AML-193 (cell line): ENCODE measurements at places on chromosomes 6 and 20.

DNA sequence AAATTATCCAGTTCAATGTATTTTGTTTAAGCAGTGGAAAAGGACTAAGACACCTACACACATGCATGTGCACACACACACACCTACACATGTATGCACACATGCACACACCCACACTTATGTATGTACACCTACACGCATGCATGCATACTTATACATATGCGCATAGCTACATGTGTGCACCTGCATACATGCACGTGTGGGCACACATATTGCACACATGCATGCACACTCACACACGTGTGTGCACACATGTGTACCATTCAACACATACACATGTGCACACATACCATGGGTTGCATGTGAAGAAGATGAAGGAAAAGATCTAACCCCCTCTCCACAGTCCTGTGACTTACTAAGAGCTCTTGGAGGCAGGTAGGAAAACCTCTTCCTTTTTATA, 122.0 kb upstream of the MAFB start:
- no peak for DNase-seq

DNA sequence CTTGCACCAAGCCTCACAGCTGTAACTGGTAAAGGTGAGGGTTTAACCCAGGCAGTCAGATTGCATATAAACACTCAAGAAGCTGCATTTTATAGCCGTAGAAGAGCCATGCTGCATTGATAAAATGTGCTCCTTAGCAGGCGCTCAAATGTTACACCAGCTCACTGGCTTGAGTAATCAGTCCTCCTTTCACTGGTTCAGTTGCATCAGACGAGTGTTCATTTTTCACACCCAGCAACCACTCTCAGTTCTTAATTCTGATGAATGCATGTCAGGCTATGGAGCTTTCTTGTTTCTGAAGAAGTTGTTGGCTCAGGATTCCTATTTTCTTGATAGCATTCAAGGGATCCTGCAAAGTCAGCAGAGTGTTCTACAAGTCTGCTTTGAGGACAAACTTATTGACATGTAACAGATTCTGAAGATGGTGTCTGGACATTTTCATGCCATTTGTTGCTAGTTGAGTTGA, 198.3 kb downstream of the PLCB1 start:
- DNase-seq: peak; percentile 59

GRCh38 chr6:41161380-41161779, 1.5 kb downstream of the TREM2 start:
- DNase-seq: no peak

DNA sequence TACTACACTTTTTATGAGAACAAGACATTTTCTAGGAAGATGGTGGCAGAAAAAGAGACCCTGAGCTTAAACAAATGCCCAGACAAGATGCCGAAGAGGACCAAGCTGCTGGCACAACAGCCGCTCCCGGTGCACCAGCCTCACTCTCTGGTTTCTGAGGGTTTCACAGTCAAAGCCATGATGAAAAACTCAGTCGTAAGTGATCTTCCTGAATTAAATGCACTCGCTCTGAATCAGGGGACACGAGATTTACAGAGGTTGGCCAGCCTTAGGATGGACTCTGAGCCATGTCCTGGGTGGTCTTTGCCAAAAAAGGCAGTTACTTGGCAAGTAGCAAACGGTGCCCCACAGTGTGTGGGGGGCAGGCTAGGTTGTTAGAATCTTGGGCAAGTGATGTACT, 423 bp downstream of the PACRG start:
- no peak for DNase-seq

DNA sequence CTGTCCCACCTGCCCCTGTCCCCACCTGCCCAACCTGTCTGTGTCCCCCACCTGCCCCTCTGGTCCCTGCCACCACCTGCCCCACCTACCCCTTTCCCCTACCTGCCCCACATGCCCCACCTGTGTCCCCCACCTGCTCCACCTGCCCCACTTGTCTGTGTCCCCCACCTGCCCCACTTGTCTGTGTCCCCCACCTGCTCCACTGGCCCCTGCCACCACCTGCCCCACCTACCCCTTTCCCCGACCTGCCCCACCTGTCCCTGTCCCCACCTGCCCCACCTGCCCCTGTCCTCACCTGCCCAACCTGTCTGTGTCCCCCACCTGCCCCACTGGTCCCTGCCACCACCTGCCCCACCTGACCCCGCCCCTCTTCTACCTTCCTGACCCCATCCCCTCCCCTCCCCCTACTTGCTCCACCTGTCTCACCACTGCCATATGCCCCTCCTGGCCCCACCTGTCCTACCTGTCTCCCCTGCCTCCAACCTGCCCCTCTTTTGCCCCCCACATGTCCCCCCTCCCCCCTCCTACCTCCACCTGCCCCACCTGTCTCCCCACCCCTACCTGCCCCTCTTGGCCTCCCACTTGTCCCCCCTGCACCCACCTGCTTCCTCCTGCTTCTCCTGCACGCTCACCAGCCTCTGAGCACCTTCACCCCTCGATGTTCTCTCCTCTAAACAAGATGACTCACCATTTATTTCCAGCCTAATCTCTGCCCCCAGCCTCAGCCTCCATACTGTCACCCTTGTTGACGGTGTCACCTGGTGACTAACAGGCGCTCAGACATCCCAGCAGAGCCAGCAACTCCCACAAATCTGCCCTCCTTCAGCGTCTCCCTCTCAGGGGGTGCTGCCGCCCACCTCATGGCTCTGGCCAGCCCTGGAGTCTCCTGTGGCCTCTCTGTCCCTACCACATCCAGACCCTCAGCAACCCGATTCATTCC, 5.6 kb upstream of the MYT1 start:
- DNase-seq: no peak

DNA sequence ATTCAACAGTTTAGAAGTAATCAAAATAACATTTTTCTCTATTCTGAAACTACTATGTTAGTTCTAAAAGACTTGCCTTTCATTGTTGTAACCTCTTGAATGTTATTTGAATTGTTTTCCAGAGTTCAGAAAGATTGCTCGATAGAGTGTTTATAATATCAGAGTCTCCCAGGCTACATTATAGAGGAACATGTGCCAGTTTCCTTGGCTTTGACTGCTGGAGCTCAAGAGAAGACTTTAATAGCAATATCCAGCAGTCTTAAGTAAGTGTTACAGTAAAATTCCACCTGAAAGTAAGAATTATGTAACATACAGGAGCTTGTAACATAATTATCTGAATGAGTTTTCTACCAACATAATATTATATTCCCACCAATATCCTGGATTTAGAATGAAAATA, 991.8 kb upstream of the ADGRB3 start:
- DNase-seq: no peak

- DNase-seq: no peak
Observed at GRCh38 chr6:161435748-161436070, 161.8 kb upstream of the AGPAT4 start.

- DNase-seq: no peak
Observed at GRCh38 chr6:142361345-142361744, 59.5 kb downstream of the ADGRG6 start.

DNA sequence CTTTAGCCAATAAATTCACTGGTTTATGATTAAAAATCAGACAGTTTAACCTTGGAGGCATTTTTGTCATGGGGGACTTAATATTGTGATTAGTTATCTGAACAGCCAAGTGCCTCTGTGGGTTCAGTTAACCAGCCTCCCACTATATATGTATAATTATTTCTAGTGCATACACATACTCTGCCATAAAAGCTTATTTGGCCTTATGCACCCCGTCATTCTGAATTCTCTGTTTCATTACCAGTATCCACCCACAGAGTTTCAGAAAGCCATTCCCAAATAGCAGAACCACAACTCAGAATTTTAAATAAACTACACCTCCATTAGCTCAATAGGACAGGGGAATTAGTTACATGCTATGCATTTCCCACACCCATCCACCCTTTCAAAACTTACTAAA, 279.7 kb downstream of the ZFAND3 start:
- DNase-seq: no peak

DNA sequence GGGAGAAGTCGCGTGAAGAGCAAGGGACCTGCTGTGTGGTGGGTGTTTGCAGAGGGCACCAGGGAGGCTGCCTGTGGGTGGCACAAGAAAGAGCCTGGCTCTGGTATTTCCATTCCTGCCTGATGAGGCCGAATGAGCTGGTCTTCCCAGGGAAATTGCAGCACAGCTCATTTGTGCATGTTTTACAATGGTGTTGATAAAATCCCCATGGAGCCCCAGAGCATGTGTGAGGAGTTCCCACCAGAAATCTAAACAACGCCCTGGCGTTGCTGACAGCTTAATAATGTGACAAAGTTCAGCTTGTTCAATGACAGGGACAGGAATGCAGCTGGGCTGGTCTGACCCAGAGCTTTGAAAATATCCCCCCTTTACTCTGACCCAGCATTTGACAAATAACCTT, 135.5 kb downstream of the CLIC5 start:
- no peak for DNase-seq

DNA sequence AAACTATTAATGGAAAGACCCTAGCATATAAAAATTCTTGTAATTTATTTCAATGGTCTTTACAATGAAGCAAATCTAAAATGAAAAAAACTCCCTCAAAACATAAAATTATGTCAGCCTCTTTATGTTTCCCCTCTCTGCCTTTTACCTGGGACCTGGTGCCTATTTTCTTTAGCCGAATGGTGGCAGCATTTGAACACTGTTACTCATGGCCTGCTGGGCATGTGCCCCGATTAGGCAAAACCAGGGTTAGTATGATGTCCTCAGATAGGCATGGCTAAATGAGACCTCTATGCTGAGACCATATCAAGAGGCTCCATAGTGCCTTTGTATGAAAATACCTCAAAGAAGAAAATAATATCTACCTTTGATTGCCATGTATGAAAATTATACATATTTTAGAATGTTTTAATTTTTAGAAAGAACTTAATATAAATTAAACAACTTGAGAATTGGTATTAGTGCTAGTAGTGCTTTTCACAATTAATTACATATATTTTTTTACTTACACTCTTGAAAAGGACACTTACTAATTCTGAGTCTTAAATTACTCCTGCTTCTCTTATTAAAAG, 22.5 kb upstream of the C6orf58 start:
- DNase-seq: peak; percentile 41

GRCh38 chr6:14622085-14622484, 504.5 kb downstream of the CD83 start:
- no peak for DNase-seq

DNA sequence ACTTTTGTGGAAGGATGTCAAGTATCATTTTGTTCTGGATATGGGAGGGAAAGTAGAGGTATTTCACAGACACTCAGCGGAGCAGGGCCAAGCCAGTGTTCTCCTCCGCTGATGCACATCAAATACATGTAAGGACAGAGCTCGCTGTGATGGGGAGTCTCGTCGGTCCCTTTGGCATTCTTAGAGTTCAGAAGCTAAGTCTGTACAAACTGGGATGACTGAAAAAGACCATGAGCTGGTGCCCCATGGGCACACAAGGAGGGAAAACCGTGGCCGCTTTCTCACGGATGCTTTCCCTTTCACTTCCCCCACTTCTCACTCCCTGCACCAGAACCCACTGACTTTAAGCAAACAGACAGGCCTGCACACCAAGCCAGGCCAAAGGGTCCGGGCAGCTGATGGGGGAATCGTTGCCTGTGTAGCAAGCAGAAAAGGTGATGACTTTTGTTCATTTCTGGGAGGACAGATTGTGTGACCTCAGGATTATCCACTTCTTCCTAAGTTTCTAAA, 27.7 kb upstream of the MPC1 start:
- no peak for DNase-seq

DNA sequence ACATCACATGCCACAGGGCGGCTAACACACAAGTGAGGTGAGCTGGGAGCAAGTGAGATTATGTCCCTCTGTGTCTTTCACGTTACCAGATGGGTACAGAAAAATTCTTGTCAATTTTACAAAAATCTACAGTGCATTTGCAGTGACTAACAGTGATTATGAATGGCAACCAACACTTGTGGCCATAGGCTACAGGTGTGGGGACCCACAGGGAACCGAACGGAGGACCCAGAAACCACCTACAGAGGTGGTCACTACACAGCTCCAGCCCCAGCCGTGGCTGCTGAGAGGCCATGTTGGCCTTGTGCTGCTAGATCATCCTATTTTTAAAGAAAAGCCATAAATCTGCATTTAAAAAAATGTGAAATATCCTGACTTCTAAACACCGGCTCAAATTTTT, 50.2 kb downstream of the FYN start:
- DNase-seq: no peak

- no peak for DNase-seq
Observed at GRCh38 chr6:19599796-19600464, 237.2 kb upstream of the ID4 start.

DNA sequence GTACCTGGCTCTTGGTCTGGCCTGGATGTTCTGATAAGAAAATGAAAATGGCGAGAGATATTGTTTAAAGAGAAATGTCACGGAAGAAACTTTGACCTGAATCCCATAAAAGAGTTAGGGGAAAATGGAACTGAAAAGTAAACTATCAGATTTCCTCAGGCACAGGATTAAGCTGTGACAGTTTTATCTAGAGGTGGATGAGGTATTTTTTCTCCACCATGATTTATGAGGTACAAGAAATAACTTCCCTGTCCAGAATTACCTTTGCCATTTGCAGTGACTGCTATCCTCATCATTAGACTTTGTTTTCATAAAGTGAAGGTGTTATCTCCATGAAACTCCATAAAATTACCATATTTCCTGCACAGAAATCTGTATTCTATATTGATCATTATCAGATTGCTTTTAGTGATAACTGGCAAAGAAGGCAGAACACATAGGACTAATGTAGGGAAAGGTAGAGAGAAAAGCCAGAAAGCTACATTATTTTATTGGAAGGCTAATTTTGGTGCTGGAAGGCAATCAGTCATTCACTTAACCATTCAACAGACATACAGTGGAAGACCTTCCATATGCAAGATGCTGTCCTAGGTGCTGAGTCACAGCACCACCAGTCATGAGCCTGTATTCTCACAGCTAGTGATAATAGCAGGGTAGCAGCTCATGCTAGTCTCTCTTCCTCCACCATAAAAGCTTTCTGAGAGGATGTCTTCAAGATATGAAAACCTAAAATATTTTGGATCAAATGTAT, 427.3 kb upstream of the CITED2 start:
- DNase-seq: peak; percentile 7

DNA sequence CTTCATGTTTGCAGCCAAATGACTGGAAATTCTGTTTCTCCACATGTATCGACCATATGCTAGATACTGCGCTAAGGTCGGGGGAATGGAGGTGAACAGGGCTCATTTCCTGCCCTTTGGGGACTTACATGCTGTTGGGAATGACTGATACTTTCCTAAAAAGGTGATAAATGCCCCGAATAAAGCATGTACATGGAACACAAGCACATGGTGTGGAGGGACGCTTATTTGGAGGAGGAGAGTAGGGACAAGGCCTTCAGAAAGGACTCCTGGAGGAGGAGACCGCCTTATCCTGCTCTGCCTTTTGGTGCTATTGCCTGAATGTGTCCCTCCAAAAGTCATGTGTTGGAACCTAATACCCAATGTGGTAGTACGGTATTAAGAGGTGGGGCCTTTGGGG, 344.5 kb downstream of the PRL start:
- no peak for DNase-seq

DNA sequence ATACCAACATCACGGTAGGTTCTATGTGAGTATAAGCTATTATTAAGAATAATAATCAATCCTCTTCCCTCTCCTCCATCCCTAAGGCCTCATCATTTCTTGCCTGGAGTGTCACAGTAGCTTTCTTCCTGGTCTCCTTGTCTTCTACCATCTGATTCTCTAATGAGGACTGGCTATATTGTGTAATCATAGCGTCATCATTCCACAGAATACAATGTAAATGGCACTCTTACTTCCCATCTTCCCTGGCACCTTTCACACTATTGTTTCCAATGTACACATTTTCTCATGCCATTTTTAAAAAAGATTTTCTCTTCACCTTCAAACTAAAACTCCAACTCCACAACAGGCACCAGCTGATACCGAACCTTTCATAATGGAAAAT, 2.2 kb upstream of the BTN3A2 start:
- DNase-seq: no peak

- DNase-seq: no peak
Observed at GRCh38 chr6:53906103-53906502, 111.3 kb downstream of the LRRC1 start.
